ENCODE measurements at places on chromosomes 4 and X.
A peak's percentile ranks its signal among the peaks of the same experiment; 100 is the strongest.

DNA sequence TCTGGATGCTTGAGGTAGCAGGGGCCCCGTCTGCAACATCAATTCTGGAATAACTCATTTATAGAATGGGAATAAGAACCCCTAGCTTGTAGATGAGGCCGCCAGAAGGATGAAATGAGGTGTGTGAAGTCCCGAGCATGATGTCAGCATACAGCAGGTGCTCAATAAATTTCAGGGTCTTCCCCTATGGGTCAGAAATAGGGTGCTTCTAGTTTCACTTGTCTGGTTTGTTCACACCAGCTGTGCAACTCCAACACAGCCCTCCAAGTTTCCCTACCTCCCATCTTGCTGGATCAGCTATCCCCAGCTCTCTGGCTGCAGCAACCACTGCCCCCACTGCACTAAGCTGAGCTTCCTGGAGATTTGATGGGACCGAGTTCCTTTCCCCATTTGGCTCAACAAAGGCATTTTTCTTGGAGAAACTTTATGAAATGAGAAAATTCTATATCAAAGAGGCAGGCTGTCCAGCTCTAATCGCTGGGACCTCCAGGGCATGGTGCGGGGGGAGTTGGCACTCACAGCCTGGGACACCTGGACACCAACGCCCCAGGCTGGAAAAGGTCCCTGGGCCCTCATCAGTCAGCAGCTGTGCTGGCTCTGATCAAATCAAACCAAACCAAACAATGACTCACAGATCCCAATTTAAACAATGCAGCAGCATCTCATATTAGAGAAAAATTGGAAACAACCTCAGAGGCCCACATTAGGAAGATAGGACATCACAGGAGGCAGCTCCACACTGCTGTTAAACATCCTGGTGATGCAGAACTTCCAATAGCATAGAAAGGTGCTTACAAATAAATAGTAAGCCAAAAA, 13.3 kb downstream of the SLC2A9 start:
- DNase-seq = peak; percentile 5

- no peak for DNase-seq
Observed at GRCh38 chrX:96433409-96434077, 251.1 kb upstream of the DIAPH2 start.

GRCh38 chr4:2484185-2484584, 15.3 kb downstream of the RNF4 start:
- no peak for DNase-seq

GRCh38 chrX:13852001-13852695, 35.3 kb upstream of the GPM6B start:
- DNase-seq = no peak

DNA sequence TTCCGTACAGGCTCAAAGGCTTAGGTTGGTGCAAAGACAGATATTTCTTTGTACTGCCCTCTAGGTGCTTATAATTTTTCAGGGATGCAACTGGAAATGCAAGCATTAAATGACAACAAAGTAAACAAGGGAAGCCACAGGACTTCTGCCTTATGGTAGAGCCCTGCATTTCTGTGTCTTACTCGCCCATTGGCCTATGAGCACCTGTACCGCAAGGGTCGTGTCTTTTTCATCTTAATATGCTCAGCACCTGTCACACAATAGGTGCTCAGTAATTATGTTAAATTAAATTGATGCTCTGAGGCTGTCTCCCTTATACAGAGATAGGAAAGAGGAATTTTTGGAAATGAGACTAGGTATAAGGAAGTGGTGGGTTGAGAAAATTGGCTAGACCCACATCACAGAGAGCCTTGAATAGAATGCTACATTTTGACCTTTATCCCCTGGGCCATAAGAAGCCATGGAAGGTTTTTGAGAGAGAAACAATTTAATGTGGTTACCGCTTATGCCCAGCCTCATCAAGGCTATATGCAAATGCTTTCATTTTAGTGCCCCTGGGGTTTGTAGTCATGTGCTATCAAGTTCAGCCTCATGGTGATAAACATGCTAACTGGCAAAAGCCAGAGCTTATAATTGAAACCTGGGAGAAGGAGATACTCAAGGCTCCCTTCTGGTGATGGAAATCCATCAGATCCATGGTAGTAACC, 16.3 kb downstream of the VSIG4 start:
- no peak for DNase-seq

GRCh38 chr4:153988492-153989363, 199.8 kb upstream of the SFRP2 start:
- DNase-seq = no peak

DNA sequence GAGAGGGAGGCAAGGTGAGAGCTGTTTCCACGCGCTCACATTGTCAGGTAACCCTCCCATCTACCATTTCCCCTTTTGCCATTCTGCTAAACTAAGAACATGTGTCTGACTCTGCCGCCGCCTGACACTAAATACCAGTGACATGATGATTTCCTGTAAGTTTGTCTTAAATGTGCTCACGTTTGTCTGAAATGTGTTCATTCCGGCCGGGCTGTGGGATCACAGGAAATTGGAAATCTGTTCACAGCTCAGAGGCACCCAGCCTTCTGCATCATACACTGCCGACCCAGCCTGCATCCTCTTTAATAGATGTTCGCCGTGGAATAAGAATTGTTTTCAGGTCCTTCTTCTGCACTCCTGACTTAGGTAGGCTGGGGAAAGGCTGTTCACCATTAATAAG, 336.2 kb upstream of the PPARGC1A start:
- no peak for DNase-seq

DNA sequence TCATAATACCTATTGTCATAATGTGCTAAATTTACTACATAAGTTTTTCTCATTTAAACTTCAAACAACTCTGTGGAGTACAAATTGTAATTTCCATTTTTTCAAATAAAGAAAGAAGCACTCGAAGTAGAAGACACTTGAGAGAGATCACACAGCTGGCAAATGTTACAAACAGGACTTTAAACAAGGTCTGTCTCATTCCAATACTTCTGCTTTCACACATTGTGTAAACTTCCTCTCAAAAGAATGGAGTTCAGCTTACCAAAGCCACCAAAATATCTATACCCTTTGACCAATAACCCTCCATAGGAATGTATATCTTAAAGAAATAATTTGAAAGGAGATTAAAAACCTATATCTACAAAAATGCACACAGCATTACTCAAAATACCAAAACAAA, 88.3 kb downstream of the OPHN1 start:
- no peak for DNase-seq

GRCh38 chr4:74111990-74112389, 13.0 kb upstream of the CXCL2 start:
- DNase-seq = no peak

- no peak for DNase-seq
Observed at GRCh38 chr4:47483745-47484144, 1.3 kb upstream of the ATP10D start.

GRCh38 chr4:41044165-41044564, 170.2 kb downstream of the APBB2 start:
- DNase-seq = no peak

- DNase-seq = no peak
Observed at GRCh38 chr4:124526331-124526730, 186.2 kb downstream of the ANKRD50 start.

GRCh38 chr4:130053723-130054122, 957.8 kb downstream of the C4orf33 start:
- DNase-seq = no peak

GRCh38 chr4:81505004-81505598, 33.4 kb upstream of the RASGEF1B start:
- DNase-seq = no peak

DNA sequence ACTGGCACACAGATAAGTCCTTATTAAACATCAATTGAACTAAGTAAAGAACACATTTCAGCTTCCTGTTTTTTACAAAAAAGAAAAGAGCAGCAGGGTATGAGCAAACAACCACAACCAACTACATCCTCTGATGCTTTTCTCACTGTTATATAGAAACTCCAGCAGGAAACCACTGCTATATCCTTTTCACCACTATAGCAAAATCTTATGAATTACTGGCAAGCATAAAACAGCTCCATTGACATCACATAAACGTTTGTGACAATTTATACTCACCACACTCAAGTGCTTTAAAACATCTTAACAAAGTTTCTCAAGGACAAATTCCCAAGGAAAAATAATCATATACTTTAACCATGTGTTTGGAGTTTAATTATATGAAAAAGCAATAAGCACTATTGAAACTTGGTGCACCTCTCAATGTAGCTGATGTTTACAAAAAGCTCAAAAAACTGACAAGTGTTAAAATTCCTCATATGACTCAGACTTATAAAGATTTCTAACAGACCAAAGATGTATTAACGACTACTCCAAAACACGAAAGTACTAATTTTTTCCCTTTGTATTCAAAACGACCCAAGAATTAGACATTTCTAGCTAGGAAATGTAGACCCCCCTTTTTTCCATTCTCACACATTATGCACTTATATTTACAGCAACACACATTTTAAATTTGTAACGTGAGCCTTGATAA, 12.9 kb downstream of the GPRIN3 start:
- no peak for DNase-seq

All from NCI-H446 treated with DMSO at 0.1 percent for 48 hours (cell line).